ENCODE measurements at places on chromosomes 1 and 21.

DNA sequence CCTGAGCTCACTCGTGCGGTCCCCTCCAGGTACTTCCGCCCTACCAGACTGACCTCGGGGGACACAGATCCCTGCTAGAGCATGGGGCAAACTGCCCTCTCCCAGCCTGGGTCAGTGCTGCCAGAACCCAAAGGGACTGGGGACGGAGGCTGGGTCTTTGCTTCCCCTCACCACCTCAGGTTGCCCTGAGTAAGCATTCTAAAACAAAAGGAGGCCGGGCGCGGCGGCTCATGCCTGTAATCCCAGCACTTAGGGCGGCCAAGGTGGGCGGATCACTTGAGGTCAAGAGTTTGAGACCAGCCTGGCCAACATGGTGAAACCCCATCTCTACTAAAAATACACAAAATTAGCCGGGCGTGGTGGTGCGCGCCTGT is 108.4 kb downstream of the SPSB1 start:
- no peak for DNase-seq

DNA sequence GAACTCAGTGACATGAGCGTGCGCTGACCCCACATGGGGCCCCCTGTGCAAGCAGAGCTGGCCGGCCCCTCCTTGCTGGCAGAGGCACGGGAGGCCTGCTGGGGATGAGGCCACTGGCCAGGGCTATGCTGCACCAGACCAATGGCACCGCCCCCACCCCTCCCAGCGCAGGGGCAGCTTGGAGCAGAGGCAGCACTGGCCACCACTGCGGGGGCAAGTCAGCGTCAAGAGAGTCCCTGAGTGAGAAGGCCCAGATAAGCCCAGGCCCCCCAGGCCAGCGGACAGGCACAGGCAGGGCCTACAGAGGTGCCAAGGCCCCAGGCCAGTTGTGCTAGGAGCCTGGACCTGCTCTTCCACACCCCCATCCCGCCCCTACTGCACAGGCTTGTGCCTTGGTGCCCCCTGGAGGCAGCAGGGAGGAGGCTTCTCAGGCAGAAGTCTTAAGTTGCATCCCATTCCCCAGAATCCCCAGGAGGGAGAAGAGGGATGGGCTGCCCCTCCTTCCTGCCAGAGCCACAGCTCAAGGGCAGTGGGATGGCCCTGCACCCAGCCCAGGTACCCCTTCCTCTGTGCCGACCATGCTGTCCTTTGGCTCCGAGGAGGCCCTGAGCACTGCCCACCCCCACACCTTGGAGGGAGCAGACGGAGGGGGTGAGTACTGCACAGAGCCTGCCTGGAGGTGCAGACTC is 35.8 kb downstream of the EPHX1 start:
- DNase-seq, result no peak

- no peak for DNase-seq
Observed at GRCh38 chr1:180271272-180272255, 41.5 kb downstream of the LHX4 start.

DNA sequence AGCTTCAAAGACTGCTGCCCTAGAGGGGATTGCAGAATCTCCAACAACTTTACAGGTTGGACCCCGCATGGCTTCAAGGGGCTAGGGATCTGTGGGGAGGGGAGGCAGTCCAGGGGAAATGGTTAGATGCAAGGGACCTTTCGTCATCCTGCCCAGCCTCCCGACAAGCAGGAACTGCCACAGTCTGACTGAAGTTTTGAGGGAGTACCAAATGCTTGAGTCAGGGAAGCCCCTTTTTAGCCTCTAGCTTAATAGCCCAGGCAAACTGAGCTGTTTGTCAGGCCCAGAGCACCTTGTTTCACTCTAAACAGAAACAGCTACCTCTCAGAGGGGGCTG is 1.1 kb downstream of the TOR3A start:
- no peak for DNase-seq

DNA sequence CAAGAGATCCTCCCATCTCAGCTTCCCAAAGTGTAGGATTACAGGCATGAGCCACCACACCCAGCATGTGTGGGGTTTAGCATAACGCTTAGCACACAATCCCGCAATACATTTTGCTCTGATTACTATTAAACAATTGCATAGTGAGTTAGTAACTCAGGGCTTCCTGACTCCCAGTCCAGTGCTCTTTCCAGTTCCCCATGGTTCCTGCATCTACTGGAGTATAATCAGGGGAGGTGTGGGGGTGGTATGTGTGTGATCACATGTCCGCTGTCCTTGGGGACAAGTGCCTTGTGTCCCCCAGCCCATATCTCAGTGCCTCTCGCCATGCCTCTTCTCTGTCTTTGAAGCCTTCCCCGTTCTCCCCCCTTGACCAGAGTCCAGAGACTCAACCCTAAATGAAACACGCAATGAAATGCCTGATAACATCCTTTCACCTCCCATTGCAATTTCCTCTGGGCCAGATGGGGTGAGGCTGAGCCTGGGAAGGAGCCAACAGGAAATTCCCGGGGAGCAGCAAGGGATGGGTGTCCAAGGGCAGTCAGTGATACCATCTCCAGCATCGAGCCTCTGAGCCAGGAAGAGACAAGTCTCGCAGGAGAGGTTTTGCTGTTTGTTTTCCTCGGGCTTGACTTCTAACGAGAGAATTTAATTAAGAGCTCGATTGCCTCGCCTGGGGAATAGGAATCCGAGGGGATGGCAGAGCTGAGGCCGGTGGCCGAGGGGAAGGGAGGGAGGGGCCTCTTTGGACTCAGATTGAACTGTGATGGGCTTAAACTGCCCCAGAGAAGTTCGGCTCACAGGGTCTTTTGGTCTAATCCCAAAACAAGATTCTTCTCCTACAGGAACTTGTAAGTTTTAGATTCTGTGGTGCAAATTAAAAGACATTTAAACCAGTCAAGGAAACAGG is 7.7 kb upstream of the HTR1D start:
- DNase-seq, result no peak

- no peak for DNase-seq
Observed at GRCh38 chr1:230067871-230068620, 1.0 kb downstream of the GALNT2 start.

DNA sequence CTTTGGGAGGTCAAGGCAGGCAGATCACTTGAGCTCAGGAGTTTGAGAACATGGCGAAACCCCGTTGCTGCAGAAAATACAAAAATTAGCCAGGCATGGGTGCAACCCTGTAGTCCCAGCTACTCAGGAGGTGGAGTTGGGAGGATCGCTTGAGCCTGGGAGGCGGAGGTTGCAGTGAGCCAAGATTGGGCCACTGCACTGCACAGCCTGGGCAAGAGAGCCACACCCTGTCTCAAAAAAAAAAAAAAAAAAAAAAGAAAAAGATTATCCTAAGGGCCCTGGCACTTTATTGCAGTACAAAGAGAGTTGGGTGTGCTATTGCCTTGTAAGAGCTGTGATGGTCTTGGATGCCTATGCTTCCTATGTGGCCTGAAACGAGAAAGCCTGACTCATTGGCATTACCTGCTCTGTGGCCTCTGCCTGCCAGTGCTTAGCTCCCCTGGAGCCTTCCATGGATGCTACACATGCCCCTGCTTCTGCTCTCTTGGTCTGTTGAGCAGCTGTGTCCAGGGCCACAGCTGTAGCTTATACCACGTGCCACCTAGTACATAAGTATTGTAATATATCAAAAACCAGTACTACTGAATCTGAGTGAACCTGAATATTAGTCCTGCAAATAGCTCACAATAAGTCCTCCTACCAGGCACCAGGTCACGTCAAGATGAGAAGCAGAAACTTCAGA is 45.8 kb downstream of the DNAJC6 start:
- DNase-seq, result no peak

DNA sequence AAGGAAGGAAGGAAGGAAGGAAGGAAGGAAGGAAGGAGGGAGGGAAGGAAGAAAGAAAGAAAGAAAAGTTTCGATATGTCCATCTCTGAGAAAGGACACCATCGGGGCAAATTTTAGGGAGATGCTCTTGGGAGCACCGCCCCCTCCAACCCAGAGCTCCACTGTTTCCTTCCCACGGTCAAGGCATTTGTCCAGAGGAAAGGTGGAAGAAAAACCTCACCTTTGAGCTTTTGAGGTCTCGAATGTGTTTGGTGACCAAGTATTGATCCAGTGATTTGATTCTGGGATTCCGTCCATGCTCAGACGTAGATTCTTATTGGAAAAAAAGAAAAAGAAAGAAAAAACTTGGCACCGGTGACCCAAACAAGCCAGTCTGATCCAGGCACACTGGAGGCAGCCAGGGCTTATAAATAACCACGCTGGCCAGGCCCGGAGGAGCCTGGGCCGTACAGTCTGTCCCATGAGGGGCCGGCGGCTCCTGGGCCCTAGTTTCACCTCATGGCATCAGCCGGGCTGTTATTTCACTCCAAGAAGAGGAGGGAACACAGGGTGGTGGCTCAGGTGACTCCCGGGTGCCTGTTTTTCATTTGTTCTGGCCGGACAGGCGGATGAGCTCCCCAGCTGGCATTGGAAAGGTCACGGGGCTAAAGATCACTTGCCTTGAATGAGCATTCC is 36.1 kb upstream of the SLC25A33 start:
- no peak for DNase-seq

- no peak for DNase-seq
Observed at GRCh38 chr21:14829685-14830084, 235.1 kb downstream of the NRIP1 start.

DNA sequence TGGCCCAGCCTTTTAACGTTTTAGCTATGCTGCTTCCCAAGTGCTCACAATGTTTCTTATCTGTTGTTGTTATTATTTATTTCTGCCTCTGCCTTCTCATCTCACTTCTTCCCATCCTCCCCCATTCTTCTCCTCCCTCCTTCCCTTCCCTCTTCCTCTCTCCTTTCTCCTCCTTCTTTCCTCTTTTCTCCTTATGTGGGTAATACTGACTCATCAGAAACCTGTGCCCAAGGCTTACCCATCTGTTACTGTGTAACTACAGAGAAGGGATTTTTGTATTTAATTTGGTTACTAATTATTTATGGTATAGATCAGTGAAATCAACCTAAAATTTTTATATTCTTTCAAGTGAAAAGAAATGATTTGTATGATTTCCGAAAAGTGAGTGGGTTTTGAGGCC is 120.3 kb downstream of the KCNK2 start:
- no peak for DNase-seq

DNA sequence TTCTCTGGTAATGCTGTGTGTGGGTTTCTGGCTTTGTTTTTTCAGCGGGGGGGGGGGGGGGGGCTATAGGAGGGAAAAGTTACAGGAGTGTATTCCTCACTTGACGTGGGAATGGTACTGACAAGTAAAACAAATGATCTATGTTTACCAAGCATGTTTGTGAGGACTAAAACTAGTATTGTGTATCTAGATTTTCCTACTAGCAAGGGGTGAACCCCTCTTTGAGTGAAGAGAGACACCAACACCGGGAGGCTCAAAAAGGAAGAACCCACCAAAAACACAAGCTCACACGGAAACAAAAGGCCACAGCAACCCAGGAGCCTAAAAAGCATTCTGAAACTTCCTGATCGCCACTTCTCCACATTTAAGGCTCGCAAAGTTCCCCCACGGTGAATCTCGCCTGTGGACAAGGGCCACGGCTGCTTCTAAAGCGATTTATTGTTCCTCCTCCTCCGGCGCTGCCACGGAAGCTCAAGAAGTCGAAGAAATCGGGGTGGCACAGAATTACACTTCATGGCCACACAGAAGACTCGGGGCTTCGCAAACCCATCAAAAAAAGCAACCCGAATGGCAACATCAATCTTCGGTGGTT is 703 bp downstream of the PUM1 start:
- peak; percentile 1 for DNase-seq

DNA sequence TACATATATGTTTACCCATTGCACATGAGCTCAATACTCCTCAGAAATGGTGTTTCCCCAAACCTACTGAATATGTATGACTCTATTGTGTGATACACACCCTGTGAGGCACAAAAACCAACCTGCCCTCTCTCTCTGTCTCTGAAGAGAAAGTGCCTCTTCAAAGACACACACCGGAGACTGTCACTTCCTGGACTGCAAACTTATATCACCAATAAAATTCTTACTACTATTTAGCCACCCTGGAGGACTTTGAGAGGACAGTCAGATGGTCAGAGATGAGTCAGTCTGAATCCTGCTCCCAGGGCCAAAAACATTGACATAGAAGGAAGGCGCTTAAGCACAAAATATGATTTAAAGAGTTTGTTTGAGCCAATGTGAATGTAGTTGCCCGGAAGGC is 110.4 kb downstream of the PPIAL4G start:
- DNase-seq, result peak; percentile 23

- DNase-seq, result no peak
Observed at GRCh38 chr1:170803711-170804110, 131.6 kb upstream of the MROH9 start.

GRCh38 chr1:119372503-119373086 is 4.0 kb downstream of the HAO2 start:
- no peak for DNase-seq

DNA sequence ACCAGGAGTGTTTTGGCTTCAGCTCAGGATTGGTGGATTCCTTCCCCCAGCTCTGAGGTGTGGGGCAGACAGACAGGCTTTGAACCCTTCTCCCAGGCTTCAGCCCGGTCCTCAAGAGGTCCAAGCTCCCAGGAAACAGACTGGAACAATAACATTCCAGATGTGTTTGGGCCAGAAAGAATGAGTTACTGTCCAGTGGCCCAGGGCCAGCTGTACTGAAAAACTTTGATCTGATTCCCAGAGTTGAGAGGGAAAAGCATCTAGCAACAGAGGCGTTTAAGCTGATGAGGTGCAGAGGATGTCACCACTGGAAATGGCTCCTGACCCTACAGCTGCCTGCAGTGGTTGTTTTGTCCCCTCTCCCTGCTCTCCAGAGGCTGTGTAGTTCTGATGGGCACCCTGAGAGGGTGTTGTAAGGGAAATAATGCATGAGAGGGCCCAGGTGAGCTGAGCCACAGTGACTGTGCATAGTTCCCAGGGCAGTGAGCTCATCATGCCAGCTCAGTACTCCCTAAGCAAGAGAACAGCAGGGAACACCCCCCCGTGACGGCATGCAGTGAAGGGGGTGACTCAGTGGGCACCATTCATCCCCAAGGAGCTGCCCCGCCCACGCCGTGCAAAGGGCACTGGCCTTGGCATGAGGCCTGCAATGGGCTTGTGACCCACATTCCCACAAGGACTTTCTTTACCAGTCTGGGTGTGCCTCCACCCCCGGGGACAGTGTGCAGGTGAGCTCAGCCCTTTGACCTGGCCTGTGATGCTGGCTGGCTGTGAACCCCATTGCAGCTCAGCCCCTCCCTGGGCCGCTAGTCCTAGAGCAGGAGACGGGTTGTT is 13.8 kb upstream of the SFN start:
- no peak for DNase-seq

DNA sequence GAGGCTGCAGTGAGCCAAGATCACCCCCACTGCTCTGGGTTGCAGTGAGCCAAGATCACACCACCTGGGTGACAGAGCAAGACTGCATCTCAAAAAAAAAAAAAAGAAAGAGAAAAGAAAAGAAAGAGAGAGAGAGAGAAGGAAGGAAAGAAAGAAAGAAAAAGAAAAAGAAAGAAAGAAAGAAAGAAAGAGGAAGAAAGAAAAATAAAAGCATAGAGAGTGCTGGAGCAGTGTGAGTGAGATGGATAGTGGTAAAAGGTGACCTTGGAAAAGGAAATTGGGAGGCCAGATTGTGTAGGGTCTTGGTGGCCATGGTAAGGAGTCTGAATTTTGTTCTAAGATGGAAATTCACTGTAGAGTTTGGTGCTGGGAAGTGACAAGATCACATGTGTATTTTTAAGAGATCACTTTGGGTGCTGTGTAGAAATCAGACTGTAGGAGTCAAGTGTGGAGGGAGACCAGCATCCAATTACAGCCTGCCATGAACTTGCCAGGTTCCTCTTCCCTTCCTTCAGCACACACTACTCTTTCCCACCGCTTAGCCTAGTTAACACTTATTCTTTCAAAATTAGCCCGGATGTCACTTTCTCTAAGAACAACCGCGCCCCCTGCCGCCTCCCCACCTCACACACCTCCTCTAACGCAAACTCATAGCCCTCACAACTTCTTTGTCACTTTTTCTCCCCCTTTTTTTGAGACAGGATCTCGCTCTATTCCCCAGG is 17.9 kb downstream of the MTX1 start:
- peak; percentile 59 for DNase-seq

All from activated CD4-positive, CD25-positive, alpha-beta regulatory T cell treated with anti-CD3 and anti-CD28 coated beads, Interleukin-2, amount 50 U/mL, for 16 hours (primary cell).